ENCODE measurements at places on chromosomes 4 and X. TPM values are rescaled to one million over a fixed set of nuclear protein-coding genes. Genes with fewer than 3 reads are reported as not detected.

DNA sequence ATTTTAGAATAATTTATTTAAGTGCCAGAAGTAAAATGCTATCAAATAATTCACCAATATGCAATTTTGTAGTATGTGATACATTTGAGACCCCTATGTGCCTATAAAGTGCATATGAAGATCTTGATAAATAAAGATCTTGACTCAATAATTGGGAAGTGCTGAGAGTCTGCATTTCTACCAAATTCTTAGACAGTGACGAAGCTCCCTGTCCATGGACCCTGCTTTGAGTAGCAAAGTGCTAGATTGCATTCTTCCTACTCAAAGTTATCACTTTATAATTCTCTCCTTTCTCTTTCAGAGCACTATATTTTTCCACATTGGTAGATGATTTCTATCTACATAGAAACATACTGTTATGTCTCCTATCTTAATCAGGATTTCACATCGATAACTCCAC is 1393.9 kb downstream of the ARAP2 start:
- DNase-seq = no peak

DNA sequence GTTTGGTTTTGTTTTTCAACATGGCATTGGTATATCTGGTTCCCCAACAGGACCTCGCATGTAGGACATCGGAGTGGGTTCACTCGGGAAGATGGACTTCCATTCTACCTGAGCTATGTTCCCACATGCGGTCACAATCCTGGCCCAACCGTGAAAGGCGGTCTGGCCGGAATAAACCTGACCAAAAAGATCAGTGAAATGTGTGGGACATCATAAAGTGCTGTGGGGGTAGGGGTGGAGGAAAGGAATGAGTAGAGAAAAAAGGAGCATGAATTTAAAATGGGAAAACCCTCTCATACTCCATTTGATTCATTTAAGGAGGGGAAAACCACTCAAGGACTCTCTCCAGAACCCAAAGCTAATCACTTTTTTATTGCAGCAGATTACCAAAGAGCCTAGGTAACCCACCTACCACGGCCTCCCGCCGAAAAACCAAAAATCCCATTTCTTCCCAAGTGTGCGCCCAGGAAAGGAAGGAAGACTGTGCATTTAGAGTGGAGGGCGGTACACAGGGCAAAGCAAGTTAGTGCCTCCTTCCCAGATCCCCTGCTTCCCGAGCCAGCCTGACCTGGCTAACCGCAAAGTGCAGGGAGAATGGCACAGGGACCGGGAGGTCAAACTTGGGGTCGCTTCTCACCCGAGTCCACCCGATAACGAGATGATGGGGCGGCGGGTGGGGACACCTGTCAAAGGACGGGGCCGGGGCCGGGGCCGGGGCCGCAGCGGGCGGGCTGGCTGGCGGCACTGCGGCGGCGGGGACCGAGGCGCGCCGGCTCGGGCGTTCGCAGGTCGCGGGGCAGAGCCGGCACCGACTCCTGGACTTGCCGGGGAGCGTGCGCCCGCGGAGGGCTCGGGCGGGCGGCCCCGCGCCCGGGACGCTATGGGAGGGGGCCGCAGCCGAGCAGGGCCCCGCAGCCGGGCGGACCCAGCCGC is 669 bp downstream of the TMEM150C start:
- peak; percentile 72 for DNase-seq

DNA sequence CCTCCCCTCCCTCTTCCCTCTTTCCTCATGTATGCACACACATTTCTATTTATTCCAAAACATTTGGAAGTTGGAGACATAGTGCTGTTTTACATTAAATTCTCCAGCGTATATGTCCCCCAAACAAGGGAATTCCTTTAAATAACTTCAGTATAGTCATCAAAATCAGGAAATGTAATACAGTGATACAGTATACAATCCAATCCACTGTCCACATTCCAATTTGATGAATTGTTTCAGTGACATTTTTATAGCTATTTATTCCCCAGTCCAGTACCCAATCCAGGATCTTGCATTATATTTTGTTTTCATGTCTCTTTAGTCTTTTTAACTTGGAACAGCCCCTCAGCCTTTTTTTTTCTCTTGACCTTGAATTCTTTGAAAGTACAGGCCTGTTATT is 233.0 kb downstream of the DKK2 start:
- DNase-seq = no peak

GRCh38 chr4:159206427-159206871 is 103.6 kb downstream of the RAPGEF2 start:
- DNase-seq = peak; percentile 55

DNA sequence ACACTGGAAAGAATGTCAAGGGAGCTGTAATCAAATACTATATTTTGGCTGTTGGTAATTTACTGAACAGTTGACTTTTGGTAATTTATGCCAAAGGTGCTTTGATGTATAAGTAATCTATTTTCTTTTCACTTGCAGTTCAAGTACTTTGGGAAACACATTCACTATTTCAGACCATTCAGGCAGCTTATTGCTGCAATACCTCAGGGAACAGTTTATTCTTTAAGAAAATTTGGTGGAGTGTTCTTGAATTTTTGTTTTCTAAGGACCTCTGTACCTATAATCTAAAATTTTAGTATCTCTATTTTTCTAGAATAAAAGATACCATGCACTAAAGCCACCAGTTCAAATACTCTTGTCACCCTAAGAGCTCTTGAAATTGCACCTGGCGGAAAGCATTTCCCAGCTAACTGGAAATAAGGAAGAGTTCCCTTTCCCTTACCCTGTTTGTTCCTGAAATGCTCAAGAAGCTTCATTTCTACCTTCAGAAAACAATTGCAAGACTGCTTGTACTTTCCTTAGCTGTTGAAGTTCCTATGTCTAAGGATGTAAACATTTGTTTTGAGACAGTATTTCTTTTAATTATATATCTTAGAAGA is 633.5 kb upstream of the FAT1 start:
- DNase-seq = no peak

- DNase-seq = no peak
Observed at GRCh38 chrX:140343226-140343868, 161.5 kb downstream of the SOX3 start.

GRCh38 chr4:169017971-169018370 is 7.9 kb upstream of the CBR4 start:
- DNase-seq = no peak

DNA sequence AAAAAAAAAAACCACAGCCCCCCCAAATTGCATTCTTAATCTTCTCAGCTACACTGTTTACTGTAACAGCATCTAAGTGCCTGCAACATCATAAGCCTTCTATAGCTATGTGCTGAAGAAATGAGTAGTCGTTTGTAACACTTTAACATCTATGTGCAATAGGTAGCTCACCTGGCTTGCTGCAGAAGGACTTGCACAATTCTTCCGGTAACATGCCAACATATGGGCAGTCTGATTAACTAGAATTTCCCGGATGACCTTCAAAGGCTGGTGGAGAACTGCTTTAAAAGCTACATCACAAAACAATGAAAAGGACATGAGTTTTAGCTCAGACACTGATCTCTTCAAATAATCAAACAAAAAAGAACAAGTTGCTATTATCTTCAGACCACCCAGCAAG is 52.9 kb downstream of the METTL14 start:
- no peak for DNase-seq

DNA sequence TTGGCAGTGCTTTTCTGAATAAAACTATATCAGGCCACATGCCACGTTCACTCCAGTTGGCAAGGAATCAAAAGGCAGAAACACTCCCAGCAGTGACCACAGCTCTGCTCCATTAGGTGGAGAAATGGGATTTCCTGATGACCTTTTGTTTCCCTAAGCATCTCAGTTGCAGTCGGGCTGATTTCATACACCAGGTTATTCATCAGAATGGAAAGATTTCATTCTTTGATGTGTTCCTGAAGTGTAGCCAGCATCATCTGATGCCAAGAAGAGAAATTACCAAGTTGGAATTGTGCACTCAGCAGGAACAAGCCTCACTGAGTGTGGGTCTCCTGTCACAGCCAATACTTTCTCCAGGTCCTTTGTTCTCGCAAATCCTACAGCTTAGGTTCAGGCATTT is 193.7 kb downstream of the SPATA18 start:
- DNase-seq = no peak

DNA sequence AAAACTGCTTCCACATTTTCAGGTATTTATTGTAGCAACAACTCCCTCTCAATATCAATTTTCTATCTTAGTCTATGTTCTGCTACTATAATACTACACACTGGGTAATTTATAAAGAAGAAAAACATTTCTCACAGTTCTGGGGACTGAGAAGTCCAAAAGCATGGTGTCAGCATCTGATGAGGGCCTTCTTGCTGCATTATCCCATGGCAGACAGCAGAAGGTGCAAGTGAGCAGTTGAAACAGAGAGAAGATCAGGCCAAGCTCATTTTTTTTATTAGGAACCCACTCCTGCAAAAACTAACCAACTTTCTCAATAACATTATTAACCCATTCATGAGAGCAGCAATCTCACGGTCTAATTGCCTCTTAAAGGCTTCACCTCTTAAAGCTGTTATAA is 376.0 kb downstream of the RAB28 start:
- no peak for DNase-seq

- no peak for DNase-seq
Observed at GRCh38 chrX:132648895-132649294, 160.1 kb upstream of the MBNL3 start.

DNA sequence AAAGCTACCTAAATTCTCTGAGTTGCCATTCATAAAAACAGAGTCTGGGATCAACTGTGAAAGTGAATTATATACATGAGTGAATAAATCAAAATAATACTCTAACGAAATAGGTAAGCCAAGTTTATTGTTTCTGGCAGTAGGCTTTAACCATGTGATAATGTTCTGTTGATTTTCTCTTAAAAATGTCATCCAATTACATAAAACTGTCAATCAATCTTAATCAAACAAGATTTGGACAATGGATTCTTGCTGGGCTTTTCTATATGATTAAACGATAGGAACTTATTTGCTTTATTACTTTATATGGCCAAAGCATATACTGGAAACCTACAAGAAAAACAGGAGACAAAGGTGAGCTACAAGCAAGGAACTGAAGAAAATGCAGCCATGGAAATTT is 148.8 kb downstream of the INPP4B start:
- no peak for DNase-seq

- DNase-seq = no peak
Observed at GRCh38 chr4:126957556-126957955, 675.2 kb upstream of the INTU start.

DNA sequence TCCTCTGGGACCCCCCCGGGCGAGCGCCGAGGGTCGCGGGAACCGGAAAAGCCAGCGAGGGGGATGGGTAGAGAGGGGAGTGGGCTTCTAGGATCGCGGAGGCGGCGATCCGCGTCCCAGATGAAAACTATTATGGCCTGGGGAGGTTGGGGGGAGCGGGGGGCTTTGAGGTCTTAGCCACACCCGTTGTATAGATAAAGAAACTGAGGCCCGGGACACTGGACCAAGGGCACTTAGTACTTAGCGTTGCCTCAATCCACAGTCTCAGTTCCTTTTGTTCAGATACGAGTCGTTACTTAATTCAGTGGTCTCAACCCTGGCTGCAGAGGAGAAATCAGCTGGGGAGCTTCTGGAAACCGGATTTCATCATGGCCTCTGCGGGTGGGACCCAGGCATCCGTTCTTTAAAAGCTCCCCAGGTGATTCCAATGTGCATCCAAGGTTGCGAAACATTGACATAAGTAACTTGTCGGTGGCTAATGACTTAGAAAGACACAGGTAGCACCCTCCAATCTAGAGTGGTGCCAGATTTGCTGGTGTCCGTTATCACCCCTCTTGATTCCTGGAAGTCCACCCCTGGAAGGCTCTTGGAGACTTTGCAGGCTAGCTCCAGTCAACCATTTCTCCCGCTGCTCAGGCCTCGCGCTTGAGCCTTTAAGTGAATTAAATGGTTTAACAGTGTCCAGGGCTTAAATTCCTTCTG is 90.7 kb downstream of the GEMIN8 start:
- DNase-seq = no peak

DNA sequence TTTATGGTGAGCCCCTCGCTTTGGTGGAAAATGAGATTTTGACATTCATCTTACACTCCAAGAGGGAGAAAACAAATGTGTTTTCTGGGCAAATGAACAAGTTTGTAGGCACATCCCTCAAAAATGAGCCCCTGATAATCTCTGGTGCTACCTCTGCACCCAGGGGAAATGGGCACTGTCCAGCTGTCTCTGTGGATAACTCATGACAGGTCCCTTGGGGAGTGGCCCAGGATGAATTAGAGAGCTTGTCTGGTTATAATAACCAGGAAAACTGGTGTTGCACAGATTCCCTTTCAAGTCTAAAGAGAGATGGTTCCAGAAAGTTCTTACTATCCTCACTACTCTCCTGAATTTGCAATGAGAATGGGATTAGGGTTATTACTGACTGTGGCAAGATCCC is 7.5 kb downstream of the RASL11B start:
- no peak for DNase-seq

- DNase-seq = peak; percentile 67
Observed at GRCh38 chrX:40143001-40143400, 45.2 kb upstream of the BCOR start.

The SNX12 gene
- total RNA-seq = 67.7 TPM

The HSFX2 gene
- total RNA-seq = 0.36 TPM

The TKTL2 gene
- not detected for total RNA-seq

The PDHA1 gene
- 26.4 TPM for total RNA-seq

The PDCL2 gene
- total RNA-seq = not detected

The OCIAD2 gene
- 8.0 TPM for total RNA-seq

The PTTG2 gene
- not detected for total RNA-seq

The TMPRSS11F gene
- not detected for total RNA-seq

The PHOX2B gene
- not detected for total RNA-seq

The MAGEC3 gene
- total RNA-seq = not detected

The SSX2 gene
- total RNA-seq = not detected

The QRFPR gene
- total RNA-seq = not detected

The IL15 gene
- 3.3 TPM for total RNA-seq

The CXXC4 gene
- not detected for total RNA-seq

Data from osteoblast (primary cell).